ENCODE measurements at places on chromosomes 6 and 20.

GRCh38 chr20:17809362-17810061, 109.7 kb downstream of the BANF2 start:
- no peak for DNase-seq

- no peak for DNase-seq
These were observed 431 bp downstream of the LOC128125822 start for GRCh38 chr6:63572747-63573075.

GRCh38 chr6:155273431-155273830, 9.6 kb downstream of the CLDN20 start:
- DNase-seq: no peak

- no peak for DNase-seq
These were observed 13.1 kb downstream of the BTNL2 start for GRCh38 chr6:32393665-32394420.

GRCh38 chr6:128063850-128064539, 163.1 kb upstream of the THEMIS start:
- no peak for DNase-seq

GRCh38 chr6:89281779-89282246, 33.3 kb downstream of the GABRR2 start:
- DNase-seq: no peak

DNA sequence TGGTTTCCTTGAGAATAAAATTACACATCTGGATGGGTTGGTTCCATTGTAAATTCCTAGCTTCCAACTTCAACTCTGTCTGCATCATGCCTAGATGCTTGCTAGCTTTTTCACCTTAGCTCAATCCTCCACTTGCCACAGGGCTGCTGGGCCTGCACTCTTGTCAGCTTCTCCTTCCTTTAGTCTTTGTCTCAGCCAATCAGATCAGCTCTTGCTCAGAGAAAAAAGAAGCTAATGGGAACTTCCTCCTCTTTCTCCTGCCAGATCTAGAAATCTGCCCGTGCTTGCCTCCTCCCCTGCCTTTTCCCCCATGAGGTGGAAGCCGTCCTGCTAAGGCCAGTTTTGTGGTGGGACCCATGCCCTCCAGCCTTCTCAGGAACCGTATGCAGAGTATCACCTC, 18.5 kb downstream of the RAE1 start:
- no peak for DNase-seq

DNA sequence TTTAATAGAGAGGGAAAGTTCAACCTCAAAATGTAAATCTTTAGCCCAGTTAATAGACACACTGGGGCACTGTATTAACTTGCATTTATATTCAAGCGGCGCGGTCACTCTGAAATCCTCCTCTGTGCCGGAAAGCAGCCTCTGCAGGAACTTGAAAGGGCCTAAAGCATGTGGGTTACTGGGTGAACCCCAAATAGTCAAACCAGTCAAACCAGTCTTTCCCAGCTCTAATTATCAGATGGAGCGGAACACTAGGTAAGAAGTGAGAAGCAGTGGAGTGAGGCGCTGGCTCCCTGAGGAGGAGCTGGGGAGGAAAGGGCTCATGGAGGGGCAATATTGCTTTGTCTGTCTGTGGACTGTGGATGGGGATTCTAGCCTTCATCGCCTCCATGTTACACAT, 531.3 kb downstream of the QKI start:
- no peak for DNase-seq

GRCh38 chr6:147621263-147621662, 112.8 kb downstream of the SAMD5 start:
- no peak for DNase-seq

DNA sequence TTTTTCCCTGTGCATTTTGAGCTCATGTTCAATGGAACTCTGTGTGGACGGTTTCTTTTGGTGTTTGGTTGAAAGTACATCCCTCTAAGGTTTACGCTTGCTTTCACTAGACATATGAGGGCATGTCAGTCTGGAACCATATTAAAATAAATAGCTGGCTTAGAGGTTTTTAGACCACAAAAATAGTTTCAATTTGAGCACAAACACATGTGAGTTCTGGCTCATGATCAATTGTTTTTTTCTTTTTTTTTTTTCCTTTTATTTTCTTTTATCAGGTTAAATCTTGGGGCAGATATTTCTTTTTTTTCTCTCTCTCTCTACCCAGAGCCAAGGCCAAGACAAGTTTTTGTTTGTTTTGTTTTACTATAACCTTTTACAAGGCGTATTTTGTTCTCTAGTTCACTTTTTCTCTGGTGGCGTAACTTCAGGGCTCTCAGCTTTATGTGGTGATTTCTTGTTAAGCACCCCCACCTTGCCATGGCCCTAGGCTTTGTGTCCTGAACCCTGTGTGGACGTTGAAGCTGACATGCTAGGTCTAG, 92.9 kb downstream of the SHLD1 start:
- DNase-seq: no peak

GRCh38 chr6:147382945-147383554, 125.4 kb upstream of the SAMD5 start:
- no peak for DNase-seq

- no peak for DNase-seq
These were observed 519.5 kb downstream of the PHF3 start for GRCh38 chr6:64155063-64155462.

GRCh38 chr6:121453191-121453590, 17.7 kb downstream of the GJA1 start:
- no peak for DNase-seq

GRCh38 chr20:31595654-31596411, 9.3 kb upstream of the ID1 start:
- no peak for DNase-seq

DNA sequence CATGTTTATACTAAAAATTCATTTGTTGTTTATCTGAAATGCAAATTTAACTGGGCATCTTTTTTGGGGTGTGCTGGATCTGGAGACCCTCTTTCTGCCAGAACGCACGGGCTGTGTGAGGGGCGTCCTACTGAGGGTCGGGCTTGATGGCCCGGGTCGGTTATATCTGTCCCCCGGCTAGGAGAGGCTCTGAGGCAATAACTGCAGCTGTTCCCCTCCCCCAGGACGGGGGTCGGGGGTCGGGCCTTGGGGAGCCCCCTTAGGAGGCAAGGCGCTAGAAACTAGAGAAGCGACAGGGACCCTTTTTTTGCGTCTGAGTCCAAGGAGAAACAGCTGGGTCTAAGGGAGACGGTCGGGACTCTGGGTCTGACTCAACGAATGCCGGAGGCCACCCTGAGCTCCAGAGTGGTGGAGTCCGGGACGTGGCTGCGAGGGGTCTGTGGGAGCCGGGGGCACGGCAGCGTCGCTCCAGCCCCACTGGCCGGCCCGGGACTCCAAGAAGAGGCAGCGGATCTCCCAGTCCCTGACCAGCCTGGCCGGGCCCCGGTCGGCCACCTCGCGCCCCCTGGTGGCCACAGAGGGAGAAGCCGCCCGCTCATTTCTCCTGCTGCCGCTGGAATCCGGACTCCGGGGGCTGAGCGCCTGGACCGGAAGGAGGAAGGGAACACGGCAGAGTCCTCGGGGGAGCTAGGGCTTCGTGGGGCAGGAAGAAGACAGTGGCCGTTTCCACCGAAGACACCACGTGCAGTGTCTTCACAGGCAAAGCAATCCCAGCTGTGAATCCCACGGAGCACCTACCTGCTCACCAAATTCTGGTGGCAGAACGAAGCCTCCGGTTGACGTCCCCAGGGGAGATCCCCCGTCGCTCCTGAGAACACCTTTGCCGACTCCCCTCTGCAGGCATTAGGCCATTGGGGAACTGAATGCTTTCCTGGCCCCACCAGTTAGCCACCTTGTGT, 24.0 kb upstream of the SCML4 start:
- peak; percentile 80 for DNase-seq

- DNase-seq: no peak
These were observed 12.8 kb upstream of the ZNFX1 start for GRCh38 chr20:49290608-49291191.

GRCh38 chr20:7714549-7714948, 225.7 kb downstream of the HAO1 start:
- no peak for DNase-seq

GRCh38 chr6:89239338-89239737, 22.2 kb upstream of the GABRR1 start:
- peak; percentile 3 for DNase-seq

DNA sequence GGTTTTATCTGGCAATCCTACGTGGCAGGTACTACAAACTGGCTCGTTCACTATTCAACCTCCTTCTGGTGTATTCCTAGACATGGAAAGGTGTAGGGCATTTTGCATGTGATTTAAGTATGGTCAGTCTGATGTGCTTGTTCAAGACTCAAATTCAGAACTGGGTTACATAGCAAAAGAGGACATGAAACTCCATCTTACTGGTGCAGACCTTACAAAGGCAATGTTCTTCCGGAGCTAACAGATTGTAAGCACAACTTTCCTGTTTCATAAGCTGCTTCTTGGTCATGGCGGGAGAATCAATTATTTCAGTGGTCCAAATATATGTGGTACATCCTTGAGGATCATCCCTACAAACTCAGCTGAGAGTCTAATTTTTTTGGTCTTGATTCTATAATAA, 703.4 kb downstream of the EPM2A start:
- no peak for DNase-seq

- no peak for DNase-seq
These were observed 632.9 kb downstream of the MAFB start for GRCh38 chr20:40056171-40056570.

- DNase-seq: no peak
These were observed 125.9 kb upstream of the ESR1 start for GRCh38 chr6:151681433-151682059.

DNA sequence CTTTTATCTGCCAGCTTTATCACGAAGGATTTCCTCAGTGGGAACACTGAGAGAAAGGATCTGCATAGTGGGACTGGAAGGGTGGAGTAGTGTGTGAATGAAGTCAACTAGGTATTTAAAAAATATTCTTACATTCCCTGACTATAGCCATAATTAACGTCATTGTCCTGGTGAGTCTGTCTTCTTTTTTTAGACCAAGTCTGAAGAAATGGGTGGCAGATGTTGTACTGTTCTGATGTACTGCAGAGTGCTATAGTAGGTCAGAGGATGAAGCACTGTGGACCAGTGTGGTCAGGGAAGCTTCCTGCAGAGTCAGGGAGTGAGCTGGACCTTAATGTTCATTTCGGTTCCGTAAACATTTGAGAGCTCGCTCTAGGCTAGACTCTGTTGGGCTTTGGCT, 11.9 kb downstream of the TULP4 start:
- DNase-seq: no peak

- DNase-seq: no peak
These were observed 36.3 kb downstream of the PDE10A start for GRCh38 chr6:165626711-165627110.

- no peak for DNase-seq
These were observed 350.0 kb upstream of the MANEA start for GRCh38 chr6:95227351-95227750.

GRCh38 chr20:17806107-17806506, 106.3 kb downstream of the BANF2 start:
- DNase-seq: no peak

GRCh38 chr6:15441981-15442380, 196.1 kb downstream of the JARID2 start:
- DNase-seq: no peak

GRCh38 chr6:139903411-139904157, 529.1 kb upstream of the CITED2 start:
- DNase-seq: no peak

GRCh38 chr6:49145280-49145679, 317.8 kb downstream of the MMUT start:
- DNase-seq: no peak

- DNase-seq: no peak
These were observed 14.7 kb downstream of the HTR1B start for GRCh38 chr6:77448546-77448945.

GRCh38 chr6:162289972-162290371, 437.6 kb downstream of the PRKN start:
- DNase-seq: no peak

GRCh38 chr6:163352011-163352685, 62.4 kb upstream of the QKI start:
- DNase-seq: no peak

DNA sequence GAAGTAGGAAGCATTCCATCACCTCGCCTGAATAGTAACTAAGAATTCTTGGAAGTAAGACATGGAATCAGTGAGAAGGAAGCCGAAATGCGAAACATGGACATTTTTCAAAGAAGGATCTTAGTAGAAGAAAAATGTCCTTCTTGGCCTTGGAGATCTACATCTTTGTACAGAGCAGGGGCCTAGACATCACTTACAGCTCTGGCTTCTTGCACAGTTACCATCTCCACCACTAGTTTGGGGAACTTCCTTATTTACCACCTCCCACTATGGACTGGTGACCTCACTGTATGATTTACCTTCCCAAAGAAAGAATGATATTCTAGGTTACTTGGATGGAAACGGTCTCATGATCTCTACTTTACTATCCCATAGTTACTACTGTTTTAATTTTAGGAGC, 15.7 kb downstream of the CASS4 start:
- no peak for DNase-seq

- peak; percentile 43 for DNase-seq
These were observed 27.5 kb downstream of the SERPINB9 start for GRCh38 chr6:2875359-2876191.

GRCh38 chr20:31637660-31638059, at the start of gene COX4I2:
TSS of gene COX4I2 (plus strand) at chr20:31637912. CDS start at chr20:31639018, 1,106 bp downstream.
- no peak for DNase-seq

DNA sequence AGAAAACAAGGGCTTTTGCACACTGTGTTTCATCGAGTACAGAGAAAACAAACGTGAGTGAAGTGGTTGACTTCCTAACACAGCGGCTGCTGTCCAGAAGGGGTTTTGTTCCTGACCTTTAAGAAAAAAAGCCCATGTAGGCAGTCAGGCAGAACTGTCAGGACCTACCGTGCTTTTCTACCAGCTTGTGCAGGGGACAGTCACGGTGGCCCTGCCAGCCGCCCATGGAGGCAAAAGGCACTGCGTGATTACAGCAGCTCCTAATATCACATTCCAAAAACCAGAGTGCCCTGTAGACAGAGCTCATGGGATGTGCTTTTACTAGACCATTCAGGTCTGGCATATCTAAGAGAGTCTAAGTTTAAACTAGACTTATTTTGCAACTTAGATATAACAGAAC, 12.2 kb downstream of the TNFAIP3 start:
- no peak for DNase-seq

DNA sequence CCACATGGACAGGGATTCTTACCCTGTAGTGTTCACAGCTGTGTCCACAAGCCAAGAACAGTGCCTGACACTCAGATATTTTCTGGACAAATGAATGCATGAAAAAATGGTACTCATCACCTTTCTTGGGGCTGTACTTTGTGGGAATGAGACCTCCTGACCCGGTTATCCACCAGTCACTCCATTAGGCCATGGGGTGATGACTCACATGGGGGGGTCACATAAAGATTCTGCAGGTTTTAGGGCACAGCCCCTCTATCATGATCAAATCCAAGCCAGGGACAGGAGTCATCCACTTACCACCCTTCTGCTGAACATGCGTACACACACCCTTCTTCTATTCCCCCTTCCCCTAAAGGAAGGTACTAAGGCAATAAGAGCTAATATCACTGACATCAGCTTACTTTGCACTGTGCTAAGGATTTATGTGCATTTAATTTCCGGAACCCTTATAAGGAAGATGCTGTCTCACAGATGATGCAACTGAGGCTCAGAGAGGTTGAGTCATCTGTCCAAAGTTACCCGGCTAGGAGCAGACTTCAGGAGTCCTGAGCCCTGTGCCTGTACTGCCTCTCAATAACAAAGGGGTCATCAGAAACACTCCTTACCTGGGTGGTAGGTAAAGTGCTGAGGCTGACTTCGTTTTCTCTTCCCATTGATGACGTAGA, 107.8 kb downstream of the NFATC2 start:
- no peak for DNase-seq

GRCh38 chr20:8172191-8172590, 40.1 kb downstream of the PLCB1 start:
- no peak for DNase-seq

- no peak for DNase-seq
These were observed 51.2 kb downstream of the HNF4A start for GRCh38 chr20:44406572-44407137.

- DNase-seq: no peak
These were observed 59.9 kb downstream of the HECA start for GRCh38 chr6:139194740-139195139.
